GM20000 (cell line): ENCODE measurements at places on chromosomes 3 and 15.

DNA sequence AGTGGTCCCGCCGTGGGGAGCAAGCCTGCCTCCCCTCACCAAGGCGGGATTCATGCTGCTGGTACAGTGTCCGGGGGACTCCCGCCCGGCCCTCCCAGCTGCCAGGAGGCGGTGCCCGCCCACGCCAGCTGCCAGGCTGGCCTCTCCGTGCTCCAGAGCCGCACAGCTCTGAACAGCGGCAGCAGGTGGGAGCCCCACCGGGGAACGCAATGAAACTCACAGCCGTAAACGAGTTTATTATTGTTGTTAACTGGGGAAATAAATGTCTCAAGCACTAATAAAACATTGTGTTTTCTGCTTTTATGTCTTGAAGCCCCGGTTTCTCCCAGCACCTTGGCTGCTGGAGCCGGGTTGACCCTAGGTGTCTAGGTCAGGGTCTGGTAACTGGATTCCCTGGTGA is 317.7 kb upstream of the TLE3 start:
- DNase-seq: no peak

- no peak for DNase-seq
These were observed 22.0 kb downstream of the PRR23E start for GRCh38 chr3:127214975-127215374.

GRCh38 chr3:160171813-160172212 is 53.4 kb upstream of the C3orf80 start:
- no peak for DNase-seq

GRCh38 chr3:122030381-122031122 is 8.5 kb upstream of the ILDR1 start:
- DNase-seq: no peak

GRCh38 chr15:92011611-92012367 is 158.3 kb downstream of the SLCO3A1 start:
- no peak for DNase-seq

DNA sequence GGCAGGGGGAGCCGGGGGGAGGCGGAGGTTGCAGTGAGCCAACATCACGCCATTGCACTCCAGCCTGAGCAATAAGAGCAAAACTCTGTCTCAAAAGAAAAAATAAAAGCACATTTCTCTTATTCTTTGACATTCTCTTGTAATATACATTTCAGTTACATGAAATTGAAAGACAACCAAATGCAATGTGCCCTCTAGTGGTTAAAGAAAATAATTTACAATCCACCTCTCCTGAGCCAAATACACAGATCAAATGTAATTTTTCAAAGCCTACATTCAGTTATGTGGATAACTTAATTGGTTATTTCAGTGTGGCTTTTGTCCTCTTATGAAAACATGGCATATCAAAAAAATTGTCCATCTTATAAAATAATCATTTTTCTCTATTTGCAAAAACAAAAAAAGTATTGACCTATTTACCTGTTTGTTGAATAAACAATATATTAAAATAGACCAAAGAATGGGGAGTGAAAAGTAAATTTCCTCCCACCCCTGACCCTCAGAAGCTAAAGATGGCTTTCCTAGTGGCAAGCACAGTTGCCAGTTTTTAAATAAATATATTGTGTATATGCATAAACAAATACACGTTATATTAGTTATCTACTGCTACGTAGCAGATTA is 14.2 kb upstream of the U2SURP start:
- peak; percentile 53 for DNase-seq

GRCh38 chr3:32733631-32734229 is 48.7 kb downstream of the CNOT10 start:
- DNase-seq: peak; percentile 35

DNA sequence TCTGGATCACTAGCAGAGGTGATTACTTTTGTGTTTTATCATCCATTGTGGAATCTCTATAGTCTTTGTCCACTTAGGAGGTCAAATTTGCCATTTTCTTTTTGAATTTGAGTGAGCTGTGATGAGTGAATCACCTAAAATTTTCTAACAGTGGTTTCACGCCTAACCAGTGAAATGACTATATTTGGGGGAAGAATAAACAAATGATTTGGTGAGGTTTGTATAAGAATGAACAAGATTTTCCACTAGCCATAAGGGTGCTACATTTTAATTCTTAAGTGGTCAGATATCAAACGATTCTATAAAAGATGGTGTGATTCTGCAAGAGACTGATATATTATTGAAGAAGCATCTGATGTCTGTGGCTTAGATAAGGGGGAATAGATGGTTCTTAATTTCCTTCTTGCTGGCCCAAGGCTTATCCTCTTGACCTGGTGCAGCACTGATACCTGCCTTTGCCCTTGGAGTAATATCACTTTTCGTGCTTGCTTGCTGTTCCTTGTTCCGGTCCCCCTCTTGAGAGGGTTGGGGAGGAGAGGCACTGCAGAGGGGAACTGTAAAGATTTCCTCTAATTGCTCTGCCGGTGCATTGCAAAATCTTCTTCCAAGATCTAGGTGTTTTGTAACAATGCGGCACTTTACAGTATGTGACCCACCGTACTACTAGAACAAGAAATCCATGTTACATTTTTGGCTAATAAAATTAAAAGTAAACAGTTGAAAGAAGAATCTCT is 14.5 kb downstream of the C3orf20 start:
- peak; percentile 36 for DNase-seq

DNA sequence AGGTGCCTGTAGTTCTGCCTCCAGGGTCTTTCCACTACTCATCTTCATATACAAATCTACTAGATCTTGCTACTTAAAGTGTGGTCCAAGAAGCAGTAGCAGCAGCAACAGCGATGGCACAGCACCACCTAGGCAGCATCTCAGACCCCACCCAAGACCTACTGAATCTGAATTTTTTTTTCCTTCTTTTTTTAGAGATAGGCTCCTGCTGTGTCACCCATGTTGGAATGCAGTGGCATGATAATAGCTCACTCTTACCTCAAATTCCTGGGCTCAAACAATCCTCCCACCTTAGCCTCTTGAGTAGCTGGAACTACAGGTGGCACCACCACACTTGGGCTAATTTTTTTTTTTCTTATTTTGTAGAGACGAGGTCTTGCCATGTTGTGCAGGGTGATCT is 346.7 kb upstream of the TGFBR2 start:
- no peak for DNase-seq

- DNase-seq: no peak
These were observed 1.9 kb downstream of the MORC1 start for GRCh38 chr3:109116031-109116430.

GRCh38 chr3:118504906-118505305 is 529.7 kb downstream of the IGSF11 start:
- no peak for DNase-seq

DNA sequence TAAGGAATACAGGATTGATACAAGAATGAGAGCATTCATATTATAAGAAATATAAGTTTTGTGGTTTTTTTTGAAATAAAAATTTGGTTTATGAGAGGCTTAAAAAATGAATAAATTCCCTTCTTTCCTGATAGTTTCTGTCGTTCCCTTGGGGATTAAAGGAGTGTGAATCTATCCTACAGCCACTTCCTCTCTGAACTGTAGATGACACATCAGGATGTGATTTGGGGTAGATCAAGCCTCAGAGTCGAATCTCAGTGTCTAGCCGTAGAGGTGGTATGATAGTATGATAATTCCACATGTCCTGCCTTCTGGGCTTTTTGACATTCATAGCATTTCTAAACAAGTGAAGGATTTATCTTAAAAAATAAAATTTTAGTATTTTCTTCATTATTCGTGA is 343.1 kb downstream of the LPP start:
- no peak for DNase-seq

DNA sequence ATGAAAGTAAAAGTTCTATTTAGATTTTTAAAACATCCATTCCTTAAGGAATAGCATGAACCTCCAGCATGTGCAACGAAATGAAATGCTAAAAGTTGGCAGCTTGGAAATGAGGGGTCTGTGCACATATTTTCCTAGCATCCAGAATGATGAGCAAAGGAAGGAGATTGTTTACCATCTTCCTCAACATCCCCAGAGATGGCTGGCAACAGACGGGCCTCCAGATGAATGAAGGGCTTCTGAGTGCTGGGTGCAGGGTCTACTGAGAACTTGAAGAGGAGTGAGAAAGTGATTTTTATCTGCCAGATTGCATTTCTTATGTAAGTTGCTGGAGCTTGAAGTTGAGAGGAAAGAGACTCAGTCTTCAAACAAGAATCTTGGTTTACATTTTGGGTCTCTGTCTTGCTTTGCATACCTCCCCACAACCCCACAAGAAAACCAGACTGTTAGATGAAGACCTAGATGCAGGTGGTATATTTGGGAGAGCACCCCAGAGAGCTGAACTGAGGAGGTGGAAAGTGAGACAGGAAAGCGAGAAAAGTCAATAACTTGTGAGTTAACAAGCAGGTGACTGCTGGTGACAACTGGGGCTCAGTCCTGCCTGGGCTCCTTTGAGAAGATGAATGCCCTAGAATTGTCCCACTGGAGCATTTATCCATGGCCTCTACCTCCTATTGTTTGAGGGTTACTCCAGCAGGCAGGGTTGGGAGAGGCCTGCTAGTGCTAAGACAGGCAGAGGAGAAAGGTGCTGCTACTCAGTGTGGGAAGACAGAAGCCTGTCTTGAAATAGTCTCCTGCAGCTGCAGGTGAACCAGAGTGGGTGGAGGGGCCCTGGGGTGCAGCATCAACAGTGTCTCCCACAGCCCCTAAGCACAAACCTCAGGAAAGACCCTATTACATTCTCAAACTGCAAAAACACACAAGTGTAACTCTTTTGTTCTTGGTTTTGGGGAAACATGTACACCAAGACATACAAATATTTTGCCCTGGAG is 10.5 kb upstream of the CCK start:
- DNase-seq: peak; percentile 51

GRCh38 chr3:55416331-55416821 is 70.7 kb downstream of the WNT5A start:
- DNase-seq: no peak

DNA sequence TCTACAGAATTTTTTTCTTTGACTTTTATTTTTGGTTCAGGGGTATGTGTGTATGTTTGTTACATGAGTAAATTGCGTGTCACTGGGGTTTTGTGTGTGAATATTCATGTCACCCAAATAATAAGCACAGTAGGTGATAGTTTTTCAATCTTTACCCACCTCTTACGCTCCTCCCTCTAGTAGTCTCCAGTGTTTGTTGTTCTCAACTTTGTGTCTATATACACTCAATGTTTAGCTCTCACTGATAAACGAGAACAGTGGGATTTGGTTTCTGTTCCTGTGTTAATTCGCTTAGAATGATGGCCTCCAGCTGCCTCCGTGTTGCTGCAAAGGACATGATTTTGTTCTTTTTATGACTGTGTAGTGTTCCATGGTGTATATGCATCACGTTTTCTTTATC is 54.4 kb downstream of the MEF2A start:
- no peak for DNase-seq

GRCh38 chr15:47184908-47185801 is 532.1 kb upstream of the SEMA6D start:
- DNase-seq: peak; percentile 10

DNA sequence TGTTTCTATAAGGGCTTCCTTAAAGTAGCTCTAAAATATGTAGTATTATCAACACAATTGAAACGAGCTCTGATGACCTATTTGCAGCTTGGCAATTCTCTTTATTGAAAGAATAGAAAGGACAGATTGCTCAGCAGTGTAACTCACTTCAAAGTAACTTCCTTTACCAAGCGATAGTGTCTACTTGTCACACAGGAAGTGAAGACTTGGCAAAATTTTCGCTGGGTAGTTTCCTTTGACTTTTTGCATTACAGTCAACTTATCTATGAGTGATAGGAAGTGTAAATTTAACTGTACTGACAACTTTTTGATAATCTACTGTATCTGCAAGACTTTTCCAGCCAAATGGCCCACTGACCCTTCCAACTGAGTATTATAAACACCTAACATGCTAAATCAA is 22.8 kb downstream of the SLC9A9 start:
- no peak for DNase-seq

GRCh38 chr15:40929660-40930429 is 705 bp downstream of the DLL4 start:
- no peak for DNase-seq

GRCh38 chr3:45640091-45640507 is 45.5 kb downstream of the LIMD1 start:
- no peak for DNase-seq

DNA sequence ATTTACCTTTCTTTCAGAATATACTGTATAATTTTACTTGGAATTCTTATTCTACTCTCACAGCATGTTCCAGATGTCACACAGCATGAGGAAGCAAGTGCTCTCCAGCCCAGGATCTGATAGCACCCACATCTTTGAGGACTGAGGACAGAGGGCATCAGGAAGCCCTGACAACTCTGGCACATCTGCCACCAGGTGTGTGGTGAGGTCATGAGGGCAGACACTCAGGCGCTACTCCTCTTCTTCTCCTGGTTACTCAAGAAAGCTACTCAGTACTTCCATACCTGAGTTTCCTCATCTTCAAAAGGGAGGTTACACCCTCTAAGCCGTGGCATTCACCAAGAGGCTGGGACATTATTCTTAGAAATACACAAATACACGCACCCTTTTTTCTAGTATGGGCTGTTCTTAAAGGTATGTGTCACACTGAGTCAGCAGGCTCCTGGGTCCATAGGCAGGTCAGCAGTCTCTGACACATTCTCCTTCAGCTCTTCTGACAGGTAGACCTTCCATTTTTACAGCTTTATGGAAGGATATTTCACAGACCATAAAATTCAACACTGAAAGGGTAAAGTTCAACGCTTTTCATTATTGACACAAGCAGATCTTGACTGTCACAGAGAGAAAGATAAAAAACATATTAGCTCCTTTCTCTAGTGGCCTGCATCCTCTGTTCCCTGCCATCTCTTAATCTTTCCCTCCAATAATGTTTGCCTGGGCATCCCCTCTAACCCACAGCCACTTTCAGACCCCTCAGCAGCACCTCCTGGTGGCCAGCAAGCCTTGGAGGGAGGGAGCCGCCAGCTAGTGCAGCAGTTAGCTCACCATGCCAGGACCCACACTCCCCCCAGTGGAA is 103.2 kb upstream of the TJP1 start:
- DNase-seq: peak; percentile 9

DNA sequence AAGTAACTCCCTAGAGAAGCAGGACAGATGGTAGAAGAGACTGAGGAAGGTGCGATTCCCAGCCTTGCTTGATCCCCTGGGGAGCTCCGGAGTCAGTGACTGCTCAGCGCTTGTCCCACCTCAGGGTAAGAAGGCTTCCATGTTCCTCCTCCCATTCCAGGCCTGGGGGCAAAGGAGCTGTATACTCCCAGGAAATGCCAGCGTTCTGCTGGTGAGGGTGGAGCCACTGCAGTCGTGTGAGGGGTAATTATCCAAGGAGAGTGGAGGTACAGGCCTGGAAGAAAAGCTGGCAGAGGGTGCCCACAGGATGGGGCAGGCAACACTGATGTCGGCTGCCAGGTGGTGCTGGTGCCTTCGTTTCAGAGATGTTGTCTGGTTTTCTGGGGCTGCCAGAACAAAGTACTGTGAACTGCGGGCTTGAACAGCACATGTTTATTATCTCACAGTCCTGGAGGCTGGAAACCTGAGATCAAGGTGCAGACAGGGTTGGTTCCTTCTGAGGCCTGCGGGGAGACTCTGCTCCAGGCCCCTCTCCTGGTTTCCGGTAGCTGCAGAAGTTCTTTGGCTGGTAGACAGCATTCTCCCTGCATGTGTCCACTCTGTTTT is 12.1 kb upstream of the APBA2 start:
- DNase-seq: no peak
